Body of pancreas (tissue), 4 donors: ENCODE measurements at places on chromosomes 13 and 19. TPM values are rescaled to one million over a fixed set of nuclear protein-coding genes. Genes with fewer than 3 reads are reported as not detected.

The CYSLTR2 gene
- total RNA-seq, result 0.52 TPM

The SNRNP70 gene
- 199 TPM for total RNA-seq

The S1PR2 gene
- 2.6 TPM for total RNA-seq

The LRRC63 gene
- total RNA-seq, result not detected

The CALR3 gene
- total RNA-seq, result not detected

The LYPD5 gene
- not detected for total RNA-seq

The ELSPBP1 gene
- total RNA-seq, result not detected

The SOX1 gene
- total RNA-seq, result not detected

The TMEM150B gene
- total RNA-seq, result not detected

The CADM4 gene
- total RNA-seq, result 2.0 TPM

The AMER2 gene
- total RNA-seq, result not detected

The CEACAM8 gene
- total RNA-seq, result not detected

The CNN1 gene
- 10.9 TPM for total RNA-seq

The ZNF256 gene
- total RNA-seq, result 3.6 TPM

The TMIGD2 gene
- total RNA-seq, result not detected

The TTC9B gene
- total RNA-seq, result not detected

The ANO8 gene
- total RNA-seq, result 7.0 TPM

The SHKBP1 gene
- 63.6 TPM for total RNA-seq

The ZNF221 gene
- 4.7 TPM for total RNA-seq

The CEACAM16 gene
- 0.33 TPM for total RNA-seq

The TUBB4A gene
- total RNA-seq, result 3.0 TPM

The HOMER3 gene
- 27.5 TPM for total RNA-seq

The GNA15 gene
- 1.6 TPM for total RNA-seq

The TYROBP gene
- 19.2 TPM for total RNA-seq

The OR4F17 gene
- not detected for total RNA-seq

The HS6ST3 gene
- total RNA-seq, result 2.3 TPM

The ZNF554 gene
- total RNA-seq, result 4.4 TPM

The FXYD7 gene
- total RNA-seq, result 1.3 TPM

The KCTD12 gene
- total RNA-seq, result 27.5 TPM

The EVI5L gene
- 6.0 TPM for total RNA-seq

The METTL21C gene
- total RNA-seq, result not detected

The APOC4 gene
- not detected for total RNA-seq

The CCDC8 gene
- 17.8 TPM for total RNA-seq

The C19orf81 gene
- not detected for total RNA-seq

The CEACAM6 gene
- total RNA-seq, result 27.0 TPM

The HSD17B14 gene
- total RNA-seq, result 3.3 TPM

The OR7C1 gene
- not detected for total RNA-seq

The IZUMO4 gene
- total RNA-seq, result 4.0 TPM

The ANGPTL8 gene
- not detected for total RNA-seq

The SIGLEC12 gene
- not detected for total RNA-seq

The OR7D2 gene
- not detected for total RNA-seq

The CYP4F3 gene
- total RNA-seq, result 0.33 TPM

The ZNF844 gene
- 4.3 TPM for total RNA-seq

The TRAPPC2B gene
- total RNA-seq, result 2.6 TPM

The SERP2 gene
- total RNA-seq, result 1.6 TPM

The KLK5 gene
- total RNA-seq, result not detected

The KIR2DL4 gene
- not detected for total RNA-seq

The PNMA8C gene
- total RNA-seq, result not detected

The RUBCNL gene
- 2.3 TPM for total RNA-seq

The PRKCG gene
- total RNA-seq, result 0.26 TPM

The NFIX gene
- total RNA-seq, result 26.7 TPM

The CATSPERD gene
- not detected for total RNA-seq
